ENCODE measurements at places on chromosomes 1 and 21.
A peak's percentile ranks its signal among the peaks of the same experiment; 100 is the strongest.

- DNase-seq, result no peak
Observed at GRCh38 chr1:37914719-37915475, 32.0 kb downstream of the INPP5B start.

DNA sequence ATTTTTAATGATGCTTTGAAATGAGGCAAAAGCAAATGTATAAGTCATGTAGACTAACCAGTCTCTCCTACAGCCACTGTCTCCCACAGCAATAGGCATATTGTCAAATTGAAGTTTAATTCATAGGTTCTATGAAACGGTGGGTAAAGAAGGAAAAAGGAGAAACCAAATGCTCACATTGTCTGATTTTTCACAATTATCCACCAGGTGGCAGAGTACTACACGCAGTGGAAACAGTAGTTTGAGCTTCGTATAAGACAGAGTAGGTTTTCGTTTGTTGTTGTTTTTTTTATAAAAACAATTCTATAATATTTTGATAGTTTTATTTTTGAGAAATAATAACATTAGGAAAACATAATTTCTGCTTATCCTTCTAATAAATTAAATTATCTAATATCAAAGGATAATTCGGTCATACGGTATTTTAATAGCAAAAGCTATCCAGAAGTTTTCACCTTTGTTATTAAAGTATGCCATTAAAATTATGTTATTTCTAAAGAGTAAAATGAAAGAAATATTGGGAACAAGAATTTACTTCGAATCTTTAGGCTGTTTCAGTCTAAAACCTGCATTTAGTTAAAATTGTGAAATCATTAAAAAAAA, 39.1 kb downstream of the TYW3 start:
- DNase-seq, result no peak

GRCh38 chr1:41348394-41348793, 12.8 kb upstream of the FOXO6 start:
- no peak for DNase-seq

GRCh38 chr1:72526926-72527325, 244.6 kb upstream of the NEGR1 start:
- DNase-seq, result no peak

DNA sequence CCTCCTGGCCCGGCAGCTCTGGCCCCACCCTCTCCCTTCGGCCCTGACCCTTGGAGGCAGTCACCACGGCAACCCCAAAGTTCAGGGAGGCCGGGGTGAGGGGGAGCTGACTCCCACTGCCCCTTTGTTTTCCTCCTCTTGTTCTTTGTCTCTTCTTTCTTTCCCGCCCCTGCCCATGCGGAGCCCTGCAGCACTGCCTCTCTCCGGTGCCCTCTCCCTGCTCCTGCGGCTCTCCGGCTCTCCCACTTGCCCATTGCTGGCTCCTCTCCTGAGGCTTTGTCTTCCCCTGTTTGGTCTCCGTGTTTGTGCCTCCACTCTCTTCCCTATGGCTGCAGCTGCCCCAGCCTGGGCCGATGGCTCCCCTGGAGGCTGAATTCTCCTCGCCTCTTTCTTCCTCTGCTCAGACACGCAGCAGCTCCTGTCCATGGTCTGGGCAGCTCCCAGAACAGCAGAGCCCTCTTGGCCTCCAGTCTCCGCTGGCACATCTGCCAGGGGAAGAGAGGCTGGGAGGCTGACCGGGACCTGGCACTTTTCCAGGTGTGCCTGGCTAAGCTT, 5.8 kb downstream of the CELSR2 start:
- no peak for DNase-seq

DNA sequence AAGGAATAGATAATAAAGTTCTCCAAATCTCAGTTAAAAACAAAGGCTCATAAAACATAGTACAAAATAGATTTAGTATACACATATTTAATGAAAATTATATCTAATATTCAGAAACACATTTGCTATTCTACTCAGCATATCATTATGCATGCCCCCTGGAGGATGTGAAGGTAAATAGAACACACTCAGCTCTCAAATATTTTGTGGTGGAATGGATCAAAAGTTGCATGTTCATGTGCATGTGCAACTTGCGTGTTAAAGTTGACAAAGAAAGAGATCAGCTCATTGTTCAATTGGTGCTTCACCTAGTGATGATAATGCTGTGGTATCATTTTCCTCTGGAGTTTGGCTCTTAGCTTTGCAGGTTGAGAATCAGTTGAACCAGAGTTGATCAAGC, 4.9 kb upstream of the ZNF644 start:
- no peak for DNase-seq

- peak; percentile 20 for DNase-seq
Observed at GRCh38 chr1:47175227-47175934, 14.5 kb downstream of the PDZK1IP1 start.

DNA sequence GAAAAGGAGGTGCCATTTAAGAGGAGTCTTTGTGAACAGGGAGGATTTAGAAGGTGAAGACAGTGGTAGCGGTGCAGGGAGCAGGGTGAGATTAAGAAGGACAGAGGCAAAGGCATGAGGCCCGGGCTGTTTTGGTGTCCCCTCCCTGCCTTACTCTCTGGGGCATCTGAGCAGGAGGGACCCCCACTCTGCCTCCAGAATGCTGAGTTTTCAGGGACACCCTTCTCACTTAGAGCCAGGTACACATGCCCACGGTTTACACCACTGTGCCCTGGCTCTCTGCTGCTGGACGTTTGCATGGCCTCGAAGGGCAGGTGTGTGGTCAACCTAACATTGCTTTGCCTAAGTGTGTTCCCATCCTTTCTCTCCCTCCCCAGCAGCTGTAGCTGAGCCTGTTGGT, 20.5 kb upstream of the PARP1 start:
- DNase-seq, result no peak

DNA sequence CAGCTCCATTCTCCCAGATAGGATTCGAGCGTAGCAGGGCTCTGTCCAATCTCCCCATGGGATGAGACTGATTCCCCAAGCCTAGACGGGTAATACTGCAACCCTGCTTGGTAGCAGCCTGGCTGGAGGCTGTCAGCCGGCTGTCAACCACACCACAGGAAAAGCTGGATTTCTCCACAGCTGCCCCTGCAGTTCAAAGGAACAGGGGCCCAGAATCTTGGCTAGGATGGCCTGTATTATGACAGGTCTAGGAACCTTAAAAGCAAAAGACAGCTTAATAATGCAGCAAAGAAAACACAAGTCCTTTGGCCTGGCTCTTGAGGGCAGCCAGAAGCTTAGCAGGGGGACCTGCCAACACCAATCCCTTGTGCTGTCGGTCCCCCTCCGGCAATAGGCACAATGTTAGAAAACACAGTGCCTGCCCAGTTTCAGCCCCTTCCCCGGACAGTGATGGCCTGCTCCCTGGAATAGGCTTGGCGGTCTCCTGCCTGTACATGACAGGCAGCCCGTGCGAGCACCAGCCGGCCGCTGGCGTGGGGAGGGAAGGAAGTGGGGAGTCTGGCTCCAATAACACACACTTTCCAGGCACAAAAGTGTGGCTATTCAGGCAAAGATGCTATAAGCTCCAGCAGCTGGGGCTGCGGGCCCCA, 90.5 kb downstream of the TRABD2B start:
- DNase-seq, result no peak

DNA sequence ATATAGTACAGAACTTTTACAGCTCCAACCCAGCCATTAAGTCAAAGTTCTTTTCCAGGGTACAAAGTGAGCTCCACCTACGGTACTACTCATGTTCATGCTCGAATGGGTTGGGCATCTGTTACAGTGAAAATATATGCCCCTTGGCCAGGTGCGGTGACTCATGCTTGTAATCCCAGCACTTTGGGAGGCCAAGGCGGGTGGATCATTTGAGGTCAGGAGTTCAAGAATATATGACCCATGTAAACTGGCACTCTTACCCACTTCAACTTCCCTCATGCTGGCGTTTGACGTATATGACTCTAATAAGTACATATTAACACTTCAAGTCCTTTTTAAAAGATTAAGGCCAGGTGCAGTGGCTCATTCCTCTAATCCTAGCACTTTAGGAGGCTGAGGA, 71.3 kb upstream of the PKN2 start:
- DNase-seq, result no peak

DNA sequence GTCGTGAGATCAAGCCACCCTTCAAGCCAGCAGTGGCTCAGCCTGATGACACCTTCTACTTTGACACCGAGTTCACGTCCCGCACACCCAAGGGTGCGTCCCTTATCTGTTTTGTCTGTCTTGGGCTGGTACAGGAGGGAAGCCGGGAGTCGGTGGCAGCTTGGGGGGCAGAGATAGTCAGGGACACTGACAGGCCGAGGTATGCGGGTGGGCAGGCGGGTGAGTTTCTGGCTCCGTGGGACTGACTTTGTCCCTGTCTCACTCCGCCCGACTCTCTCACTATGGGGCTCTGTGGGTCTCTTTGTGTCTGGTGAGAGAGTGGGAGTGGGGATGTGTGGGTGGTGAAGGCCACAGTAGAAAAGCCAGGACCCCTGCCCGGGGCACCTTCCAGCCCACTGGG, 27.4 kb downstream of the RPS6KA1 start:
- no peak for DNase-seq

DNA sequence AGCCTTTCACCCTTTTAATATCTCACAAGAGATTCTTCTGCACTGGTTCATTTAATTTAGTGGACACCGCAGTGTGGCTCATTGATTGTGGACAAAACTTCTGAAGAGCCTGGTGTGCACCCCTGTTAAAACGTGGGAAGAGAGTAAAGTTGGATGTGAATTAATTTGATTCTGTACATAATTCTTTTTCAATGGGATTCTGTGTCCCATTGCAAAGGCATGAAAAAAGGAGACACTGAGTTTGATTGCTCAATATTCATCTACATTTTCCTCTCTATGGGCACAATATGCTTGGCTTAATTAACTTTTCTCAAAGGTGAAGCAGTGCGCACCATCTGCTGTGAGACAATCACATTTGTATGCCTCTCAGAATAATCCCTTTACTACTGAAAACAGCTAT, 95.1 kb downstream of the BARHL2 start:
- DNase-seq, result no peak

DNA sequence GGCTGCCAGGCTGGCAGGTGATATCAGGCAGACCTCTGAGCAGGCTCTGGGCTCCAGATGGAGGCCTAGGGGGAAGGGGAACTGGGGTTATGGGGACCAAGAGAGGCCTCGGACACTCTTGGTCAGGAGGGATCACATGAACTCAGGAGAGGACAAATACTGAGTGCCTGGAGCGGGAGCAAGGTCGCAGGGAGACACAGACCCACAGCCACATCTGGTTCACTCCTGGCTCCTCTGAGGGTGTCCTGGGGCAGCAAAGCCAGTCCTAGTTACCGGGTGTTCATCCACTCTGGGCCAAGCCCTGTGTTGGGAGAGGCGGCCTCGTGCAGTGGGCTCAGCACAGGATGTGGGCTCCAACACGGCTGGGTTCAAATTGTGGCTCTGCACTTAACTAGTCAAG, 239.0 kb downstream of the PTPRU start:
- DNase-seq, result no peak

DNA sequence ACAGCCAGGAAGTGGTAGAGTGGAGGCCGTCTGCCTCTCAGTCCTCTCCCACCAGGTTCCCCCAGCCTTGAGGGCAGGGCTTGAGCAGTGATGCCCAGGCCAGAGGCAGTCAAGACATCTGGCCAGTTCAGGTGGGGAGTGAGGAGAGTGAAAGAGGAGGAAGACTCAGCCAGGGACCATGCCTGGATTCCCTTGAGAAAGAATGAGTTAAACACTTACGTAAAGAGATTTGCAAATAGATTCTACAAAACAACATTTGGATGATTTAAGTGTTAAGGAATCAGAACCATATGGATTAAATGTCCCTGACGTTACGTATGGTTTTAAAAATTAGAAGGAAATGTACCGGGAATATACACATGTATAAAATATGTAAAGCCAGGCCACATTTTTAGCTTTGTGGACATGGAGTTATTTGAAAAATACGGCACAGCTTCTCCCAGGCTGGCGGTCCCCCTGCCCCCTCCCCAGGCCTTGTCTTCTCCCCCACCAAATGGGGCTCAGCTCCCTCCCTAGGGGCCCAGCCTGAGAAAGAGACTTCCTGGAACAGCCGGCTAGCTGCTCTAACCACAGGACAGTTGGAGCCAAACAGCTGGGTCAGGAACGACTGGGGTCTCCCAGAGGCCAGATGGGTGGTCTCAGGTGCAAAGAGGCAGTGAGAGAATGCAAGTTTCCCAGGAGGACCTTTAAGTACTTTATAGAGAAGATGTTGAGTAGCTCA, 188.3 kb upstream of the EDN2 start:
- DNase-seq, result no peak

GRCh38 chr1:222750651-222751050, 13.6 kb downstream of the FAM177B start:
- no peak for DNase-seq

DNA sequence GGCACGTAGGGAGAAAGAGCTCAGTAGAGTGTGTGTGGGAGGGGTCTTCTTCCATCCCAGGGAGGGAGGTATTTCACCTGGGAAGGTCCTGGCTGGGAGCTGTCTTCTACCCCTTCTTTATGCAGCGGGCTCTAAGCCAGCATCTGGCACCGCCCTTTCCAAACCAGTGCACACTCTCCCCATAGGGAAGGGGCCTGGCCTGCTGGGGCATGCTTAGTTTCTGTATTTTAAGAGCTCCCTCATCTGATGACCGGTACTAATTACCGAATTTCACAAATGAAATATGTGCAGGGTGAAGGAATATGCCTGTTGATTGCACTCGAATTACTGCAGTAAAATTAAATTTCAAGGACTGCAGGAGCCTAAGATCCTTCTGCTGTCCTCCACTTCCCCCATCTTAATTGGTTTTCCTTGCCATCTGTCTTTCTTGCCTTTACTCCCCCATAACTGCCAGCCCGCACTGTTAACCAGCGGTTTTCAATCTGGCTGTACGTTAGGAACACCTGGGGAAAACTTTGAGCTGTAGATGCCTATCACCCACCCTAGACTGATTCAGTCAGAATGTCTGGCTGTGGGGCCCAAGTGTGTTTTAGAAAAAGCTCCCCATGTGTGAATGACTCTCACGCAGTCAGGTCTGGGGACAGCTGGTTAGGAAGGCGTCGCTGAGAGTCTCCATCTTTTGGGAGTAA, 20.1 kb downstream of the GALNT2 start:
- no peak for DNase-seq

- no peak for DNase-seq
Observed at GRCh38 chr1:32242341-32242851, 4.6 kb upstream of the FAM167B start.

DNA sequence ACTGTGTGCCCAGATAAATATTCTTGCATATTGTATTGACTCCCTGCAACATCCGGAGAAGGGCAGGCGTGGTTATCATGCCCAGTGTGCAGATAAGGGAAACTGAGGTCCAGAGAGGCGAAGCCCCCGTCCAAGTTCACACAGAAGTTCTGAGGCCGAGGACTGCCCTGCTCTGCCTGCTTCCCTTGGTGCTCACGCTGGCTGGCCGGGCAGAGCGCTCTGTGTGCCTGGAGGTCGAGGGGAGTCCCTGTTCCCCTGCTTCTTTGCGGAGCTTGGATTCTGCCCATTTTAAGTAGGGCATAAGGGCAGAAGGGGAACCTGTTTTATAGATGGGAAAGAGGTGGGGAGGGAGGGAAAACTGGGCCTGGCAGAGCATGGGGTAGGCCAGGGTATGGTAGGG, 92.8 kb upstream of the ACTL8 start:
- no peak for DNase-seq

DNA sequence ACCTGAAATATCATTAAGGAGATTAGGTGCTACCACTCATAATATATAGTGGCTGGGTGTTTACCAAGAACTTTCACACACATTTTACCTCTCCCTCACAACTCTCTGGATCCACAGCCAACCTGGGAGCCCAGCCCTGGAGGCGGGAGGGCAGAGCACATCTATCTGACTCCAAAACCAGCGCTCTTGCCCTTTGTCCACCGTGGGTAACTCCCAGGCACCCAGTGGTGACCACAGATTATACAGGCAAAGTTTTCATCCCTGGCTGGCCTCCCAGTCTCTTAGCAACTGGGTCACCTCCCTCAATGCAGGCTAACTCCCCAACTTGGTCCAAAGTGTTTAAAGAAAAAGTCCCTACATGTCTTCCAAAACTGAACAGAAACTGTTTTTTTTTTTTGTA, 2.4 kb downstream of the PAQR7 start:
- DNase-seq, result no peak
